DMS153 (cell line): ENCODE measurements at places on chromosomes 2 and 18.
A peak's percentile ranks its signal among the peaks of the same experiment; 100 is the strongest.

DNA sequence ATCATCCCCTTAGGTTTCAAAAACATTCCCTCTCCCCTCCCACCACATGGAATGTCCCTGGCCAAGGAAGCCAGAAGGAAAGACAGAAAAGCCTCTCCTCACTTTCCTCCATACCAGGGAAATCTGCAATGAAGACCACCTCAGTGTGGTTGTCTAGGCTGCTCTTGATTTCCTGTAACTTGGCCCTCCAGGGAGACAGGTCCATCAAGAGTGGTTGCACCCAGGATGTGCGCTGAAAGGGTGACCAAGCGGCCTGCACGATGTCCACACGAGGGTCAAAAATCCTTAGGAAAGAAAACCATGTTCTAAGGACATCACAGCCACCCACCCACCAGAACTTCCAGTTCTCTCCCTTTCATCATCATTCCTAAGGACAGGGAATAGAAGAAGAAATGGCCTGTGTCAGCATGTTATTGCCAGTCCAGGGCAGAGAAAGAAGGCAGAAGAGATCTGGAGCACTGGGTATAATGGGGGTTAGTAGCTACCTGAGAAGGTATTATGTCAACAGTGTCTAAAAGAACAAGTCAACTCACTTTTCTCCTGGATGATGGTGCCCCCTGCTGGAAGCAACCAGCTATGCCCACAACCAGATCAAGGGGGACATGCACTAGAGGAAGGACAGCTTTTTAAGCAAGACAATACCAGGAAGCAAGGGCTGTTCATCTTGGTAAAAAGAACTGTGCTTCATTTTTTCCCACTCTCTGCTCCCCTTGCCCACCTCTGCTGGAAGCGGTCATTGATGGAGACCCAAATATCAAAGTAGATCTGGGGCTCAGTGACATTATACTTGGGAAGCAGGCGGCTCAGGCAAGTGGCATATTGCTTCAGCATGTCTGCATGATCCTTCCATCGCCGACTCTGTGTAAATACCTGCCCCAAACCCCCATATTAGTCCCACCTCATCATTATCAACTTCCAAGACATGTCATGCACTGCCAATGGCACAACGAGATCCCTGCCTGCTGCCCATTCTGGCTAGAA is 9.3 kb downstream of the GGCX start:
- DNase-seq: peak; percentile 77

- DNase-seq: peak; percentile 76
Measured at GRCh38 chr18:13500227-13500865, 226.0 kb downstream of the FAM210A start.

GRCh38 chr18:9782073-9782857 is 74.2 kb downstream of the RAB31 start:
- no peak for DNase-seq

DNA sequence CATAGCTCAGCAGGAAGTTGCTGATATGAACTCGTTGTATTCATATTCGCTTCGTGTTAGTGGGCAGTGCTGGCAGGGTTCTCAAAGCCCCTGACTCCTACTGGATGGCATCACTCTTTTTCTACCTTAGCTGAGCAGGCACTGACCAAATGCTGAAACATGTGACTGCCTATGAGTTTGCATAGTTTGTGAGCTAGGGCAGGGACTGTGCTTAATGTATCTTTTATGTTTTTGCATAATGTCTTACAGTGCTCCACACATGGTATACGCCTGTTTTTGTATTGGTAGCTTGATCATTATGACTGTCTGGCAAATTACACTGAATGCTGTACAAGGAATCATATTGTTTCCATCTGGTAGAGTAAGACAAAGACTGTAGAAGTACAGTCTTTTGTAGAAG is 305.3 kb downstream of the PARD3B start:
- no peak for DNase-seq

DNA sequence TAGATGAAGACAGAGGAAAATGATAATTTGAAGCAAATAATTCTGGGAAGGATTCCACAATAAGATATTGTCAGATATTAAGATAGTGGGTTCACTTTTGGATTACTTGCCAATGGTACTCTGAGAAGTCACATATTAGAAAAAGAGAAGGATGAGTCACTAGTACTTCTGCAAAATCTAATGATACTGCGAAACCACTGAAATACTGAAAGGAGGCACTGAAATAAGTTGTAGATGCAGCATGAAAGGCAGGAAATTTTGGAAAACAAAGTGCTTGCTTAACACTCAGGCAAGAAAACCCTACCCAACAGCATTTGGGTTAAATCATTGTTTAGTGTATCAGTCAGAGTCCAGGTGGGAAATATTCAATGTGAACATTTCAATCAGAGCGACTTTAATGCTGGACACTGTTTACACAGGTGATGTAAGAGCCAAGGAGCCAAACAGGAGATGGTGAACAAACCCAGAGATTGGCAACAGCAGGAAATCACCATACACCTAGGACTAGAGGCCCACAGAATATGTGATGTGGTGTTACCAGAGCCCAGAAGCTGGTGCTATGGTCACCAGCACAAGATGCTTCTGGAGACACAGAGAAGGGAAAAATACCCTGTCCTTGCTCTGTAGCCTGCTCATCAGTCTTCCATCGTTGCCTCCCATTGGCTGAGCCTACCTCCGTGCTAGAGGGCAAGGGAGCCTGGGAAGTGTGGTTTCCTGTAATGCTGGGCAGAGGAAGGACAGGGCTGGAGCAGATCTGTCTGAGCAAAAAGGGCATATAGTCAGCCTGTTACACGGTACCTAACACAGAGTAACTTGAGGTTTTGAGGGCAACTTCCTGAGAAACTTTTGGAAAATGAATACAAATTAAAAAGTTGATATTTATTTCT is 204.7 kb upstream of the ITGA4 start:
- DNase-seq: peak; percentile 26

DNA sequence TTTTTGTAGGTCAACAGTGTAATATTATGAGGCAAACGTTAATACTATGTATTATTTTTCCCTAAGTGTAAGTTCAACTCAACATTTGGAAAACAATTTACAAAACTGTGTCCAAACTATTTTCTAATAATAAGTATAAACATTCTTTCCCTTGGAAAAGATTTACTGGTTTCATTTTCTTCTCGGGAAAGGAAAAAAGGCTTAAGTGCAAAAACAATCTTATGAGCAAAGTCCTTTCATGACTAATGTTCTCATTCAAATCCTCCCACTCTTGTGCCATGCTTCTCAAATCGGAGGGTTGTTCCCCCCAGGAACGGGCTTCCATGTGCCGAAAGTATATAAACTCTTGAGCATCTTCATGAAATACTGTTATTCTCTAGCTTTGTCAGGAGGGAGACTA is 19.8 kb upstream of the L3MBTL4 start:
- DNase-seq: no peak

- no peak for DNase-seq
Measured at GRCh38 chr2:127712999-127713398, 11.7 kb downstream of the SFT2D3 start.

DNA sequence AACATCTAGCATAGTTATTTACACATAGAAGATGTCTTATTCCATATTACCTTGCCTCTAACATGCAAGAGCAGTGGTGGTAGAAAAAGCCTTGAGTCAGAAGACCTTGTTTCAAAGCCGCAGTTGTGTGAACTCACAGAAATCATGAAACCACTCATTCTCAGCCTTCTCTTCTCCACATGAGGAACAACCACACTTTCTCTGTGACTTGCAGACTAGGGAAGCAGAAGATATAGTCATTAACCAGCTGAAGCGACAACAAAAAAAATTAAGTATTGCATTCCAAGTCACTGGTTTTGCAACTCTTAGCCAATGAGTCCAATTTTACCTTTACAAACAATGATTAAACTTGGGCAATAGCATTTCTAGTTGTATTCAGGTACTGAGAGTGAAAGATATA is 19.0 kb downstream of the TWSG1 start:
- DNase-seq: no peak

- no peak for DNase-seq
Measured at GRCh38 chr18:13915995-13916431, 677 bp upstream of the MC2R start.

- DNase-seq: no peak
Measured at GRCh38 chr18:74546751-74547530, 12.6 kb downstream of the CNDP1 start.

- DNase-seq: no peak
Measured at GRCh38 chr2:216370961-216371712, 1.1 kb downstream of the MARCHF4 start.

- DNase-seq: peak; percentile 8
Measured at GRCh38 chr2:54665436-54665856, 58.0 kb upstream of the EML6 start.

DNA sequence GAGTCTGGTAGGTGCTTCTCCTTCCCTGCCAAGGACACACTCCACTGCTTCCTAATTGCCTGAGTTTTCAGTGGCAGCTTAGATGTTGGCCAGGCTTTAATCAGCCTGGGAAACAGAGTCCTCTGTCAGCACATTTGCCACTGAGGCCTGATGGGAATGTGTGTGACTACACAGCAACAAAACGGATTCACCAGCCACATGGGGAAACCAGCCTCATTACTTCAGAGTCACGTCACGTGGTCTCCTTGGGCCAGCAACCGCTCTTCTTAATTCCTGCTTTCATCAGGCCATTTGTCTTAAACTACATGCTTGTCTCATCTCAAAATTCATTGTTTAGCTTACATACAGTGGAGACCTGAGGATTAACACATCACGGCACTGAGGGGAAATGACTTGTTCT is 93.9 kb upstream of the LTBP1 start:
- DNase-seq: no peak

DNA sequence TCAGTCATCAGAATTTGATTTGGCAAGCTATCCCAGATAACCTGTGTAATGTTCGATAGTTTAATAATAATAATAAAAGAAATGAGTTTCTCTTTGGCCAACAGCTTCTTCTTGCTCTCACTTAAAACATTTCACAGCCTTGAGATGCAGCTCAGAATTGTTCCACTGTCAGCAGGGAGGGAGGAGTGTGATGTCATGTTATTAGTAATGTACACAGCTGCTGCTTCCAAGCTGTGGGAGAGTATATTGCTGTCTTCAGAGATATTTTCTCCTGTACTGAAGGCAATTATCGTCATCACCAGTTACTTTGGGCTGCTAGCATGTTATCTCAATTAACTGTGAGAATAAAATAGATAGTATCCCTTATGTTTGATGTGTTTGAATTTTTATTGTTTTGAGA is 146.9 kb upstream of the MAP3K20 start:
- no peak for DNase-seq

DNA sequence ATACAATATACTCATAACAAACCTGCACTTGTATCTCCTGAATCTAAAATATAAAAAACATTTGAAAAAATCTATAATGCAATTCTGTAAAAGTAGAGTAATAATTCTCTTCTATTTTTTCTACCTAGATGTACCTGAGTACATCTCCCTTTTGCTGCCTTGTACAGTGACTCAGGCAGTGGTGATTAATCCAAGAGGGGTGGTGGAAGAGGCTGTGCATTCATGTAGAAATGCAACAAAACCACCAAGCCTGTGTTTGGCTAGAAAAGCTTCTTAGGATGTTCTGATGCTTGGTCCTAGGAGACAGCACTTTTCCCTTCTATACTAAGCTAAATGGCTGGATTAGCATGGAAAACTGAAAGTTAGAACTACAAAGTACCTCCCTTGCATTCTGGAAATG is 245.8 kb downstream of the DPP10 start:
- DNase-seq: no peak

GRCh38 chr18:65750389-65751154 is at the start of gene CDH7:
CDH7 (plus strand) TSS chr18:65751012; CDS start chr18:65762843, 11,831 bp downstream.
- DNase-seq: no peak
